ENCODE measurements at places on chromosomes 5 and 9.

- DNase-seq: no peak
These were observed 77.6 kb upstream of the SEMA6A start for GRCh38 chr5:116652196-116652729.

DNA sequence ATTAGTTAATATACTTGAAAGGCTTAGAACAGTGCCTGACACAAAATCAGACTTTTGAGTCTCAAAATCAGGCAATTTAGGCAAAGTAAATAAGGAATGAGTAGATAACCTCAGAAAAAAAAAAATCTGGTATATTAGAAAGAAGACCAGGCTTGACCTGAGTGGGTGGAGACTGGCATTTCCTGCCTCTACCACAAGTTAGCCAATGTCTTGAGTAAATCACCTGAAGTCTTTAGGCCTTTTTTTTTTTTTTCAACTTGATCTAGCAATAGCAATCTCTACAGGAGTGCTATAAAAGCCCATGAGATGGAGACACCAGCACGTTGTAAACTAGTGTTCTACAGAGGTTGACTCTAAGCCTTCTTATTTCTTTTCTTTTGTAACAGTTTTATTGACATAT lies 104.2 kb upstream of the RASEF start:
- no peak for DNase-seq

- DNase-seq: no peak
These were observed 40.6 kb downstream of the ADCY2 start for GRCh38 chr5:7436521-7436920.

DNA sequence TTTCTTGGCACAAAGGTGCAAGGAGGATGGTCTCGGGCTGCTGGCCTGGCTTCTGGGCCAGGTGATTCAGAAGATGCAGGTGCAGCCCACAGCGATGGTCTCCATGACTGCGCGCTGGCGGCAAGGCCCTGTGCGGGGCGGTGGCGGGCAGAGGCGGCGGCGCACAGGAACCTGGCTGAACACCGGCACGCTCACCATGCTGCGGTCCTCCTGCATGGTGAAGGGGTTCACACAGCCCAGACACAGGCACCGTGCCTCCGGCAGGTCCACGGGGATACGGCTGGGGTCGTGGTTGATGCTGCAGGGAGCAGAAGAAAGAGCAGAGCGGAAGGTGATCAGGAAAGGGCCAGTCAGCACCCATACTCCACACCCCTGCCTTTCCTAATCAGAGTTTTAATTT lies 4.8 kb downstream of the IL17B start:
- no peak for DNase-seq

All from activated CD4-positive, alpha-beta T cell treated with anti-CD3 and anti-CD28 coated beads, Interleukin-2, Interleukin-4, amounts not matched to agents 100 ng/mL and 50 ng/mL, durations not matched to agents 16 hours and 8 hours (primary cell).